ENCODE measurements at places on chromosomes 1 and 21.

DNA sequence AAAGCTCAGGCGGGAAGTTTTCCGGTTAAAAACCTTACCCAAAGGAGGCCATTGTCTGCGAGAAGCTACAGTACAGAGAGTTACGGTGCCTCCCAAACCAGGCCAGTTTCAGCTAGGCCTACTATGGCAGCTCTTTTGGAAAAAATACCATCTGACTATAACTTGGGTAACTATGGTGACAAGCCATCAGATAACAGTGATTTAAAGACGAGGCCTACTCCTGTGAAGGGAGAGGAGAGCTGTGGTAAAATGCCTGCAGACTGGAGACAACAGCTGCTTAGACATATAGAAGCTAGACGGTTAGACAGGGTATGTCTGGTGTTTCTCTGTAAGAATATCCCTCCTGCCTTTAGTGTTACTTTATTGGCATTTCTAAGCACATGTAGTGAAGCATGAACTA lies 165.9 kb downstream of the LRRC40 start:
- no peak for DNase-seq

DNA sequence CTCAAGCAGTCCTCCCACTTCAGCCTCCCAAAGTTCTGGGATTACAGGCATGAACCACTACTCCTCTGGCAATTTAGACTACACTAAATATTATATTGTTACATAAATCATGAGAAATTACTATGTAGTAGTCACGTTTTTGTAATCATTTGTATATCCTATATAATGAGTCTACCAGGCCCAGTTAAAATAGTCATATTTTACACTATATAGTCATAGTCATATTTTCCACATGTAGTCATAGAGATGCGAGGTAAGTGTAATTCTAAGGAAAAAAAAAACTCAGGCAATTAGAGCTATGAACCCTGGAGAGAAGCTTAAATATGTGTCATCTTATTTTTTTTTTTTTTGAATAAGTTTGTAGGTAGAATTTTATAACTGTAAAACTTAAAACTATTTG lies 90.0 kb downstream of the FNBP1L start:
- DNase-seq, result no peak

DNA sequence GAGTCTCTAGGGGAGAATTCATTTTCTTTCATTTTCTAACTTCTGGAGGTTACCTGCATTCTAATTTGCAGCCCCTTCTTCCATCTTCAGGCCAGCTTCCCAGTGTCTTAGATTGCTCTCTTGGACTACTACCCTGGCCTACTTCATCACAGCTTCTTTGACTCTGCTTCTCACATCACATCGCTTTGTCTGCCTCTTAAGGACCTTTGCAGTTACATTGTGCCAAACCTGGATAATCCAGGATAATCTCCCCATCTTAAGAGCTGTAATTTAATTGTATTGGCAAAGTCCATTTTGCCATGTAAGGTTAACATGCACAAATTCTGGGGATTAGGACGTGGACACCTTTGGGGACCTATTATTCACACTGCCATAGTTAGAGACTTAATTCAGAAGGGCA lies 18.4 kb downstream of the RNF2 start:
- no peak for DNase-seq

DNA sequence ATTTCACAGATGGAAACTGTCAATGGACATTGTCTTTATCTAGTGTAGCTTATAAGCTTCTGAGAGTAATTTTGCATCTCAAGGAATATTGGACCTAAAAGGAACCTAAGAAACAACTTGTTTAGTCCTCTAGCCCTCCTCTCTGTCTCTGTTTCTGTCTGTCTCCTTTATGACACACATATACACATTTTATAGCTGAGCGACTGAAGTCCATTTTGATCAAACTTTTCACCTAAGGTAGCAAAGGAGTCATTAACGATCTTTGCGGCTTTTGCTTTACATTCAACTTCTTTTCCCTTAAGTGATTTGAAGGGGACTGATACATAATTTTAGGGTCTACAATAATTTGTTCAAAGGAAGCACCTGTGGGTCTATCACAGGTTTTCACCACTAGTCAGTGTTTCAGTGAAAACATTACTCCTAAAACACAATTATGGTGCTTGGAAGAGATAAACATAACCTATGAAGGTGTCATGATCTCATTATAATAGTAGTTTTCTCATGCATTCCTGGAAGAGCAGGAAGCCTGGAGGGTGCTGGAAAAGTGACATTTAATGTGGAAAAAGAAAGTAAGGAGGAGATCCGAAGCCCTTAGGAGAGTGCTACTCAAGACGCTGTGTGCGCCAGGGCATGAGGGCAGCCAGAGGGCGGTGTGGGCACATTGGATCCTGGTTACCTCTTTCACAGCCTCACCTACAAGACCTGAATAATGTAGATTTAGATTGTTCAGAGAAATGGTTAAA lies 248.6 kb downstream of the DNM3 start:
- DNase-seq, result no peak

DNA sequence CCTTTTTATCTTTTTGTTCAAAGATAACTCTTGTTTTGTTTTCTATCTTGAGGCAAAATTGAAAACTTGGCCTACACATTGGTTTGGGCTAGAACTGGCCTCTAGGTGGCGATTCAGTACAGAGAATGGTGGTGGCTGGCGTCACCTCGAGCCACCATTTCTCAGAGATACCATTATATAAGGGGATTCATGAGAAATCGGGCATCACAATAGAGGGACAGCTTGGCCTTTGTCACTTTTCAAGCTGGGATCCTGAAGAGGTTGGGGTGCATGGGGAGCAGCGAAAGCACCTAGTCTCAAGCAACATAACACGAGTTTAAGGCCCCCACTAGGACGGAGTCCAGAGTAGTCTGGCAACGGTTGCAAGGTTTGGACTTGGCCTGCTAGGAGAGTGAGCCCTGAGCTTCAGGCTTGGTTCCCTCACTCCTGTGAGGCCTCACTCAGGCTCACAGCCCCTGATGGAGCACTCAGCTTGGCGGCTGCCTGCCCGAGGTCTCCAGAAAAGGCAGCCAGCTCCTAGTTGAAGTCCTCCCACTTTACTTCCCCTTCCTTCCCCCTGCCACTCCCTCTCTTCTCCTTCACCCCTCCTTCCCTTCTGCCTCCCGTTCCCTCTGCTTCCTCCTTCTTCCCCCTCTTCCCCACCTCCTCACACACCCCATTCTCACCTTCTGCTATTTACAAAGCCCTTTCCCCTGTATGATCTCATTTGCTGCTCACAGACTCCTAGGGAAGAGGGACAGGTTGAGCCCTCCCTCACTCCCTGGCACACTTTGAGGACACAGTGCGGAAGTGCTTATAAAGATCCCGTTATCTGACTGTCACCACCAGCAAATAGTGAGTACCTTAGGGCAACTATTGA lies 67.8 kb downstream of the LRIG2 start:
- peak; percentile 45 for DNase-seq

GRCh38 chr1:15628003-15628402 lies 10.7 kb downstream of the DDI2 start:
- DNase-seq, result no peak

- no peak for DNase-seq
These were observed 64.1 kb downstream of the PEX14 start for GRCh38 chr1:10538646-10539355.

GRCh38 chr1:246724016-246724730 lies at the start of gene SCCPDH:
TSS of gene SCCPDH (plus strand) at chr1:246724409. CDS start at chr1:246724423, 14 bp downstream.
- DNase-seq, result peak; percentile 53

DNA sequence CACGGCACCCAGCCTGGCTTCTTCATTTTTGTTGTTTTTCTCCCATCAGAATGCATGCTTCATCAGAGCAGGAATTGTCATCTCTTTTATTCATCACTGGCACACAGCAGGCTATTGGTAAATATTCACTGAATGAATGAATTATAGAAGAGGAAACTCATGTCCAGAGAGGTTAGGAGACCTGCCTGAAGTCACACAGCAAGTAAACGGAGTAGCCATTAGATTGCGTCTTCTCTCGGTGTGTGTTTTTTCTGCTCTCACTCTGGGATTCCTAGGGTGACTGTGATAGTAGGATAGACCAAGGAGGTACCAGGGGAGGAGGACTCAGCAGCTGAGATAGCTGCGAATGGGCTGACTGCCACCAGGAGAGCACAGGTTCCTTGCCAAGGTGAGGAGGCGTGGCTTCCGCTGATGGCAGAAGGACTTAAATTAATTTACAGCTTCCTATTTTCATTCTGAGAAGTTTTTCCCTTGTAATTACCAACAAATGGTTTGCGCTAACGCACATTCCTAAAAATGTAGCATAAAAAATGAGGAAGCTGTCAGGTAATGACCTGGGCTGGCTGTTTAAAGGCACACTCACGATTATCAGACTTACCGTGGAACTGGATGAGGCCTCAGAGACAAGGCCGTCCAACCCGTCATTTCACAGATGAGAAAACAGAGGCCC lies 4.5 kb upstream of the NCMAP start:
- no peak for DNase-seq

DNA sequence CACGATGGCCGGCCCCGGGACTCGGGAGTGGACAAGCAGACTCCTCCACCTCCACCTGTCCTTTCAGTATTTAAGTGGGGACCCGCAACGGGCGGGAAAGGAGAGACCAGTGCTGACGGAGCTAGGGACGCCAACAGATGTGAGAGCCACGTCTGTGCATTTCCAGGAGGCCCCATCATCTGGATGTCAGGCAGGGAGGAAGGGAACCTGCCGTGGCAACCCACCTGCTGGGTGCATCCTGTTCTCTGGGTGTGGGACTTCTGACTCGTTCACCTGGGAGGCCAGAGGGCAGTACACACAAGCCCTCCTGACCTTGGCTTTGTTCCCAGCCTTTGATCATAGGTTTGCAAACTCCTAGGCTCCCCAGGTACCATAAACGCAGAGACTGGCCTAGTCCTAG lies 5.6 kb upstream of the PCBP3 start:
- DNase-seq, result no peak

DNA sequence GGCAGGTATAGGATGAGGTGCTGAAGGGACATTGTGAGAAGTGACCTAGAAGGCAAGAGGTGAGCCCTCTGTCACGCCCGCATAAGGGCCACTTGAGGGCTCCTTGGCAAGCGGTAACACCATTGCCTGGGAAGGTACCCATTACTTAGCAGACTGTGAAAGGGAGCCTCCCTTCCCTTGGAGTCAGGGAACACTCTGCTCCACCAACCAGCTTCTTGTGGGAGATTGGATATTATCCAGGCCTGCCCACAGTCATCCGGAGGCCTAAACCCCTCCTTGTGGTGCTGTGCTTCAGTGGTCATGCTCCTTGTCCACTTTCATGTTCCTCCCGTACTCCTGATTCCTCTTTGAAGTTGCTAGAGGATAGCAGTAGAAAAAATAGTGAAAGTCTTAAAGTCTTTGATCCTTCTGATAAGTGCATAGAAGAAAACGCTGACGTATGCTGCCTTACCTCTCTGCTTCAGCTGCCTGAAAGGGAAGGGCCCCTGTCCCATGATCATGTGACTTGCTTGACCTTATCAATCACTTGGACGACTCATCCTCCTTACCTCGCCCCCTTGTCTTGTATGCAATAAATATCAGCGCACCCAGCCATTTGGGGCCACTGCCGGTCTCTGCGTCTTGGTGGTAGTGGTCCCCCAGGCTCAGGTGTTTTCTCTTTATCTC lies 16.0 kb downstream of the RBBP4 start:
- no peak for DNase-seq

DNA sequence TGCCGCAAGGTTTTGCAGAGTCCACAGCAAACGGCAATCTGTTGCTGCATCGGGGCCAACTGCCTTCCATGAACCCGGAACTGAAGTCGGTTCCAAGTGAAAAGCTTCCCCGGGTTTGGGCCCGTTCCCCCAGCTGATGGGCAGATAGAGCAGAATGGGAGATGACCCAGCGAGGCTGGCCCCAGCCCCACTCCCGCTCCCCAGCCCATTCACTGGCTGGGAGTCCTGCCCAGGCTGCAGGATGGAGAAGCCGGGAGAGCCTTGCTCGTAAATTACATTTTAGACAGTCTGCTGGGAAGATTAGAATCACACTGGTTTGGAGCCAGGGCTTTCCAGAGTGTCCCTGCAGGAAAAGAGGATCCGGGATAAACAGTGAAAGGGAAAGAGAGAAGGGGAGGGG lies 31.6 kb upstream of the PAX7 start:
- DNase-seq, result no peak

- DNase-seq, result no peak
These were observed 28.5 kb upstream of the CAMK1G start for GRCh38 chr1:209554761-209555611.

DNA sequence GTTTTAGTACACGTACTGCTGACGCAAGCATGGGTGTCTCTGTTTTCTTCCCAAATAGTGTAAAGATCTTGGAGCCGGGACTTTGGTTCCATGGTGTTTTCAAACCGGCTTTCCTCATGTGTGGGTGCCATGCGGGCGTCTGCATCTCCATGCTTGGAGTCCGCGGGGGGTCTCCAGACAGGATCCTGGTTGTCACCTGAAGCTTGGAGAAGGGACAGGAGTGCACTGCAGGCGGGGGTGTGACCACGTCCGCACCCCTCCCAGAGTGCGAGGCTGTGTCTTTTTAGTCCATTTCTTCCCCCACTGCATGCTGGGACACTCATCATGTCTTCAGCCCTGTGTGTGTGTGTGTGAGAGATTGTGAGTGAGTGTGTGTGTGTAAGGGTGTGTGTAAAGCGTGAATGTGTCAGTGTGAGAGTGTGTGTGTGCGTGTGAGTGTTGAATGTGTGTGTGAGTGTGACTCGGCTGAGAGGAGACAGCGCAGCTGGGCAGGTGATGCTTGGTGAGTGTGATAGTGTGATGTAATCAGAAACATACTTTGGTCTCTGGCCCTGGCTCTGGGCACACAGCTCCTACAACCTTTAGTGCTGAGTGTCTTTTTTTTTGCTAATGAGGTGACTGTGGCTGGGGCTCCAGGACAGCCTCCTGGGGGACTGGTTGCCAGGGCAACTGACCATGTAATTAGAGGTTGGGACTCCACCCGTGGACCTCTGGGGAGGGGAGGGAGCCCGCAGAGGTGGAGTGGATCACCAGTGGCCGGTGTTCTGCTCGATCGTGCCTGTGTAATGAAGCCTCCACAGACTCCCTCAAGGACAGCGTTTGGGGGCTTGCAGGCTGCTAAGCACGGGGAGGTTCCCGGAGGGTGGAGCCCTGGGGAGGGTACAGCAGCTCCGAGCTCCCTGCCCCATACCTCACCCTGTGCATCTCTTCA lies 55.1 kb downstream of the AGPAT3 start:
- DNase-seq, result no peak

GRCh38 chr21:46095083-46095719 lies 2.7 kb upstream of the COL6A2 start:
- DNase-seq, result no peak

DNA sequence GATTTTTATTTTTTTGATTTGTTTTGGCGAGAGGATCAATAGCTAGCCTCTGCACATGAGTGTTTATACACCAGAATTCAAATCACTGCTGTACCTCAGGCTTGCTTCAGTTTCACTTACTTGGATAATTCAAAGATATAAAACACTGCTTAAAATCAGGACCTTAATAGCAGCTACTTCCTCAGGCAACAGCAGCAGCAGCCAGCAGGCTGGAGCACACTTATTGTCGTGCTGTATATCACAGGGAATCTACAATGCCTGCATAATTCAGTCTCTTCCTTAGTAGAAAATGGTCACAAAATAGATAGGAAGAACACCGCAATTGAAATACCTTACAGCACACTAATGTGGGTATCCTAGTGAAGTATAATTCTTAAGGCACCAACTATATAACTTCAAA lies 497.3 kb downstream of the NEGR1 start:
- no peak for DNase-seq

DNA sequence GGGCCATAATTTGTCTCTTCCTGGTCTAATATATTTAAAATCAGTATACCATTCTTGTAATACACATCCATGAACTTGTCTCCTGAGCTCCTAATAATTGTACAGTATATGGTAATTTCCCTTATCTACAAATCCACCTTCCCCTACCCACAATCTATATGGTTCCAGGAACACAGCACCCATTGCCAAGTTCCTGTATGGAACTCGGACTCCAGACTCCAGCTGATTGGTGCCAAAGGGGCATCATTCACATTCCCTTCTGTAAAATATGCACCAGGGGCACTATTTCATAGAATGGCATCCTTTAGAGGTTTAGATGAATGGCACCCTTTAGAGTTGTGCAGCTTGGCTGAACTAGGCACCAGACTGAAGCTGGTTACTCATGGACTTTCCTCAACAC lies 58.8 kb upstream of the ZSWIM5 start:
- no peak for DNase-seq

All from left renal pelvis (tissue), 4 donors.